Calu3 (cell line): ENCODE measurements at places on chromosomes 3 and 15.

GRCh38 chr3:40312661-40313226 lies 3.2 kb downstream of the EIF1B start:
- H3K36me3 ChIP-seq: peaks cover 36% of the 10 kb centered on the region

DNA sequence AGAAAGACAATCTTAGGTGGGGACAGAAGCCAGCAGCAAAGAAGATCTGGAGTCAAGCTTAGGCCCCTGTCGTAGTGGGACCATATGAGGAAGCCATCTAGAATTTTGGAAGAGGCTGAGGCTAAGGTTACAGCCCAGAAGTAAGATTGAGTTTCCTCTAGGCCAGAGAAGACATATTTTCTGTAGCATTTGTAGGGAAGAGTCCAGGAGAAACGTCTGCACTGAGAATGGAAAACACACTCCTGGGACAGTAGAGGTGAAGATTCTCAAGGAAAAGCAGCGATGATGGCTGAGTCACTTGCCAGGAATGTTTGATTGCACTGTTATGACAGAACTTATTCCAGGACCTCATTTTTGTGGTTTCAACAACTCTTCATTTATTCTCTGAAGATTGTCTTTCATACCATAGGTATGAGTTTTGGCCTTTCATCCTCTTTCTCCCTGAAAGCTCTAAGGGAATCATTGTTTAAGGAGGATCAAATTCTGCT lies 107.2 kb downstream of the GTPBP8 start:
- H3K27ac ChIP-seq: no peak overlapping the region
- no peaks in the 10 kb centered on the region for H3K27me3 ChIP-seq
- H3K36me3 ChIP-seq: no peaks in the 10 kb centered on the region
- no peak for DNase-seq
- no peak overlapping the region for H3K4me3 ChIP-seq

- H3K4me1 ChIP-seq: peaks cover 18% of the 10 kb centered on the region
- no peak for DNase-seq
- no peaks in the 10 kb centered on the region for H3K27me3 ChIP-seq
- no peak overlapping the region for H3K4me3 ChIP-seq
These were observed 128.9 kb upstream of the BHLHE40 start for GRCh38 chr3:4850211-4850927.

DNA sequence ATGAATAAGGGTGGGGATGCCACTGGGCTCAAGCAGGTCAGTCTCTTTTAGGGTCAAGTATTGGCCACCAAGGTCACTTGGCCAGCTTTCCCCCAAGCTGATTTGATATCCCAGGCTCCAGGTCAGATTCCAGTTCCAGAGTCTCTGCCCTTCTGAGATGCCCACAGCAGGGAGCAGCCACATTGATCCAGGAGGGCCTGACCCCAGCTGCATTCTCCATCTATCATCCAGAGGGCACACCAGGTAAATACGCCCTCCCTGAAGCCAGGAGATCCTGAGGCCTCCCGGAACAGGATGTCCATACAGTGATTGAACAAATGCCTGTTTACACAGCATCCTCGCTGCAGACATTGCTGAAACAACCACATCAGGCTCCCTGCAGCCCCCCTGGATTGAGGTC lies 264.6 kb upstream of the TLE3 start:
- no peak overlapping the region for H3K27ac ChIP-seq
- no peak overlapping the region for H3K4me3 ChIP-seq
- H3K4me1 ChIP-seq: no peaks in the 10 kb centered on the region
- no peak for DNase-seq
- H3K36me3 ChIP-seq: no peaks in the 10 kb centered on the region

- peak; percentile 99 for DNase-seq
- peaks cover 15% of the 10 kb centered on the region for H3K36me3 ChIP-seq
- no peaks in the 10 kb centered on the region for H3K27me3 ChIP-seq
- peak overlapping the region; percentile 64 for H3K27ac ChIP-seq
These were observed 83.1 kb downstream of the DNAJB8 start for GRCh38 chr3:128383316-128384235.
